ENCODE measurements at places on chromosomes 3 and 15.

DNA sequence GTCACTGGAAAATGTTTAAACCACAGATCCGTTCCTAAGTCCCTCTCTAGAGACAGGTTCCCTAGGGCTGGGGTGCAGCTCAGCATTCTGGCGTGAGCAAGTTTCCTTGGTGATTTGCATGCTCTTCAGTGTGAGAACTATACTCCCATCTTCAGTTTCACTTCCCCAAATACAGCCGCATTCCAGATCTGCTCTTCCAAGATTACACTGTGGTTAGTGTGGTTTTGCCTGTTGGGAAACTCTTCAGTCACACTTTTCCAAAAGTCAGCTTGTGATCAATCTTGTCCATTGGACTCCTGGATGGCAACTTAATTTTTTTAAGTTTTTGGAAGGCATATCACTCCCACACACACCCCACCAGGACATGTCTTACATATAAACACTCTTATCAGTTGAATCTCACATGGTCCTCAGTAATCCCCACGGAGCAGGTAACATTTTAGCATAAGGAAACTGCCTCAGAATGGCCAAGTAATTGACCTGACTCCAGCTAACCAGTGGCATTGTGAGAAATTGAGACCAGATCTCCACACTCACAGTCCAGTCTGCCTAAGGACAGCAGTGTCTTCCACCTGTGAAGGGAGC is 33.5 kb upstream of the PTPN23 start:
- DNase-seq = no peak

- DNase-seq = no peak
Measured at GRCh38 chr3:66431494-66431893, 69.3 kb downstream of the LRIG1 start.

DNA sequence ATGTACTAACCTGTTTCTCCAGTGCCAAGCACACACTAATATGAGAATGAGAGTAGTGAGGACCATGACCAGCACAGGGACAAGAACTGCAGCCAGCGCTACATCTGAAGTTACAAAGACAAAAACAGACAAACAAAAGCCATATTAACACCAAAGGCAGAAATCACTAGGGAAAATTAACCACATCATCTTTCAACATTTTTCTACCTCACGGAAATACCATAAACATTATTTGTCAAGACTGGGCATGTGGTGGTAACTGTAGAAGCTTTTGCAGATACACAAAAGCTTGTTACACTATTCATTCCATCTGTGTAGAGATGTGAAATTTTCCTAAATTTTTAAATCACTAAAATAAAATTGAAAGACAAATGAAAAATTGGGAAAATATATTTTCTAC is 44.9 kb downstream of the ST3GAL6 start:
- no peak for DNase-seq

- DNase-seq = no peak
Measured at GRCh38 chr15:67130166-67130565, 64.8 kb downstream of the SMAD3 start.

- no peak for DNase-seq
Measured at GRCh38 chr3:194009892-194010533, 125.9 kb upstream of the HES1 start.

- DNase-seq = no peak
Measured at GRCh38 chr3:150216041-150216811, 191.9 kb upstream of the TSC22D2 start.

DNA sequence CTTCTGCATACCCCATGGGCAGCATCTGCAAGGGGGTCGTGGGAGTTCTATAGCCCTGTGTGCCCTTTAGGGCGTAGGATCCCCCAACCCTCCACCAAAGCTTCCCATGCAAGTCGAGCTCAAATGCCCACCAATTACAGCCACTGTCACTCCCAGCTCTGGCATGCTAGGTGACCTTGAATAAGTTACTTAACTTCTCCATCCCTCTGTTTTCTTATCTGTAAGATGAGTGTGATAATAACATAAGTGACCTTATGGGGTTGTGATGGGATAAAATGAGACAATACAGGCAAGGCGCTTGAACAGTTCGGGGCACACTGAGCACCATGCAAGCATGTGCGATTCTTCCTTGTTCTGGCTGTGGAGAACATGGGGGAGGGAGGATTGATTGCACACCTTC is 74.8 kb upstream of the POMGNT2 start:
- no peak for DNase-seq

GRCh38 chr3:195224156-195224979 is 46.6 kb downstream of the XXYLT1 start:
- DNase-seq = no peak

DNA sequence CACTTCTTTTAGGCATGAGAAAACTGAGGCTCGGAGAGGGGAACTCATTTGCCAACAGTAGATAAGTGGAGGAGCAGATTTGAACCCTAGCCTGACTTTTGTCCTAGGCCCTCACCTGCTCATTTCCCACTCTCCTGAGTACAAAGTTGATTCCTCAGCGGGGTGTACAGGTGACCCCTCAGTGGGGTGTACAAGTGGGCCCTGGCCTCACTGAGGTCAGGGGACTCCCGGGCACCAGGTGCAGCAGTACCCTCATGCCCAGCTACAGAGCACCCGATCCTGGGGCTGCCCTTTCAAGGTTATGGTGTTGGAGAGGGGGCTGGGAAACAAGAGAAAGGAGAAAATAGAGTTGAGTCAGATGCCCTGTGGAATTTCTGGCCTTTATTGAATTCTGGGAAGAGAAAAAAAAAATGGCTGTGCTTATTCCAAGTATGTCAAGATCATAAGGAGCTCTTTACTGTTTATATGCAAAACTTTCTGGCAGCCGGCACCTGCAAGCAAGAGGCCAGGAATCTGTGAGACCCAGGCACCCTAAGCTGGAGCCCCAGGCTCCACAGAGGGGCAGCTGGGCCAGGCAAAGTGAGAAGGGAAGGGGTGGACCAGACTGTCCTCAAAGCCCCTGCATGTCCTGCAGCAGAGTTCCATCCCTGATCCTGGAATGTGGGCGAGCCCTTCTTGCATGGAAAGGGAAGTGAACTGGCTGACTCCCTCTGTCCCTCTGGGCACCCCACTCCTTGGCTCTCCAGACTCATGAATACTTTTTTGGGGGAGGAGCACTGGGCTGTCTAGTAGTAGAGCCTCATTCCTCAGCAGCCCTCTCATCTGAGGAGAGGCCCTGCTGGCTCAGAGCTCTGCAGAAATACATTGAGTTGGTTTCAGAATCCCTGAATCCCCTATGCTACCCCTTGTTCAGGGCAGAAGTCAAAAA is 43.1 kb downstream of the AMOTL2 start:
- DNase-seq = no peak

GRCh38 chr3:74640211-74640610 is 25.8 kb upstream of the CNTN3 start:
- no peak for DNase-seq

GRCh38 chr3:141412936-141413354 is 44.6 kb downstream of the ZBTB38 start:
- DNase-seq = no peak

DNA sequence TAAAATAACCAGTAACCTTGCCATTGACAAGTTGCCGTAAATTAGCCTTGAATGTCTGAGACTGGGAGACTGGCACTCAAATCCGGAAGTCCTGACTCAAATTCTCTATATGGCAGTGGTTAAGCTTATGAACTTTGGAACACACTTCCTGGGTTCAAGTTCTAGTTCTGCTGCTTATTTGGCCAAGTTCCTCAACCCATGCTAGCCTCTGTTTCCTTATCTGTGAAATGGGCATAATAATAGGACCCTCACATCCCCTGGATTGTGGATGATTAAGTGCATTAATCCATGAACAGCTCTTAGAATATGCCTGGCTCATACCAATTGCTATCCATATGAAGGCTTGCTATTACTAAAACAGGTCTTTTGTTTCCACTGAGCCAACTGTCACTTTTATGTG is 311.5 kb downstream of the EDEM1 start:
- no peak for DNase-seq

DNA sequence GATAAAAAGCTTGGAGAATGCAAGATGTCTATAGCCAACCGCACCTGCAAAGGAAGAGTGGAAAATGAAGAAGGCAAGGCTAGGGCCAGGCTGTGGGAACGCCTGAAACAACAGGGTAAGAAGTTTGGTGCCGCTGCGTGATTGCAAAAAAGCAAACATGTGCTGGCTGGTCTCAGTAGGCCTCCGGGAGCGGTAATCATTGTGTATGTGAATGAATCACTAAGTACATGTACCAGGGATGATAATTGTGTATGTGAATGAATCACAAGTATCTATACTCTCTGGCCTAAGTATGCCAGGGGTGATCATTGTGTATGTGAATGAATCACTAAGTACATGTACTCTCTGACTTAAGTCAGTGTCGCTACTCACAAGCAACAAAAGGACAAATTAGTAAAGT is 40.3 kb upstream of the PARL start:
- no peak for DNase-seq
